Transverse colon (tissue), 4 donors: ENCODE measurements at places on chromosomes 2 and 18. TPM values are rescaled to one million over a fixed set of nuclear protein-coding genes. Genes with fewer than 3 reads are reported as not detected.
A peak's percentile ranks its signal among the peaks of the same experiment; 100 is the strongest.

The TFPI gene
- 7.1 TPM for total RNA-seq

- no peak for DNase-seq
Measured at GRCh38 chr18:55672574-55673361, 84.8 kb upstream of the TCF4 start.

- DNase-seq = no peak
Measured at GRCh38 chr2:206160807-206161179, 1.1 kb downstream of the EEF1B2 start.

DNA sequence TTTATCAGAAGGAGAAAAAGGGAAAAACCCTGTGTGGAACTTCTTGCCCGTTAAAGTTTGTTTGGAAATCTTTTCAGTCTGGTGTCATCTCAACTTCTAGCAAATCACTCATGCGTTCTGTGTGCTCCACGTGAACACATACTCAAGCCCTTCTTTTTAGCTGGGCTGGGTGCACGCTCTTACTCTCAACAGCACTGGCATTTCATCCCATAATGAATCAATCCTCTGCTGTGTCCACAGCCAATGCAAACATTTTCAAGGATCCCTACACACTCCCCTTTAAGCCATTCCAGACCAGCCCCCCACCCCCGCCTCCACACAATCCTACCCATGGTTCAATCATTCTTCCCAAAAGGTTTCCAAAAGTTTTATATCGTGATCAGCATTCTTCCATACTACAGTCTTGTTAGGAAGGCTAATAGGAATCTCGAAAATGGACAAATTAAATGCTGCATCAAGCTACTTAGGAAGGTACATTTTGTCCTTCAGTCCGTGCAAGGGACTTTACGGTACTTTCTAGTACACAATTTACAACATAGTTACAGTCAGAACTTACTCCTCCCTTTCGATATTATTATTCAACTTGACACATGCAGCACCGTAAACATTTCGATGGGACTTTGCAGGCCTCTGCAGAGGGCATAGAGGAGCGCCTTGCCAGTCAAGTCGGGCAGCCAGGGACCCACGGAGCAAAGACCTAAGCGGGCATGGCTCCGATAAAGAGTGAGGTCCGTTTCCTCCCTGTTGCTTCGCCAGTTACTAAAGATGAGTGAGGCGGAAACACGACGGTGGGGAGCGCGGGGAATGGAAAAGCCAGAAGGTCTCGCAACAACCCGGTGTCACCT is 1.4 kb downstream of the PTGR3 start:
- peak; percentile 47 for DNase-seq
